ENCODE measurements at places on chromosomes 12 and 14.
A peak's percentile ranks its signal among the peaks of the same experiment; 100 is the strongest.

GRCh38 chr14:100192672-100193416 lies 33.4 kb upstream of the DEGS2 start:
- peak; percentile 100 for DNase-seq

DNA sequence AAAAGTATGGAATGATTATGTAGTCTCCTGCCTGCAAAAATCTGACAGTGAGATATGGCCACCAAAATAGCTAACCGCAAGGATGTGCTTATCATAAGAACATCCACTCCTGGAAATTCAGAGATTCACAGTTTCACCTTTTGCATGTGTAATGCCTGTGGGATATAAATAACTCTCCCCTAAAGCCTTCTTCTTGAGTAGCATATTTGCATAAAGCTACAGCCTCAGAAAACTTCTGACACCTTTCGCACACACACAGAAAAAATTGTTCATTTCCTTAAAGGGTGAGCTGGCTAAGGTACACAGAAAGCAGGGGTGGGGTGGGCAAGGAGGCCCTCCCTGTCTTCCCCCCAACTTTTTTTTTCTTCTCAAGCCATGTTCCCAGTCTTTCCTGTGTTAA lies 3.1 kb upstream of the IGF1 start:
- DNase-seq = no peak

- DNase-seq = no peak
Measured at GRCh38 chr12:104749545-104749944, 208.5 kb downstream of the SLC41A2 start.

GRCh38 chr12:131634037-131634436 lies 76.9 kb upstream of the SFSWAP start:
- DNase-seq = no peak

DNA sequence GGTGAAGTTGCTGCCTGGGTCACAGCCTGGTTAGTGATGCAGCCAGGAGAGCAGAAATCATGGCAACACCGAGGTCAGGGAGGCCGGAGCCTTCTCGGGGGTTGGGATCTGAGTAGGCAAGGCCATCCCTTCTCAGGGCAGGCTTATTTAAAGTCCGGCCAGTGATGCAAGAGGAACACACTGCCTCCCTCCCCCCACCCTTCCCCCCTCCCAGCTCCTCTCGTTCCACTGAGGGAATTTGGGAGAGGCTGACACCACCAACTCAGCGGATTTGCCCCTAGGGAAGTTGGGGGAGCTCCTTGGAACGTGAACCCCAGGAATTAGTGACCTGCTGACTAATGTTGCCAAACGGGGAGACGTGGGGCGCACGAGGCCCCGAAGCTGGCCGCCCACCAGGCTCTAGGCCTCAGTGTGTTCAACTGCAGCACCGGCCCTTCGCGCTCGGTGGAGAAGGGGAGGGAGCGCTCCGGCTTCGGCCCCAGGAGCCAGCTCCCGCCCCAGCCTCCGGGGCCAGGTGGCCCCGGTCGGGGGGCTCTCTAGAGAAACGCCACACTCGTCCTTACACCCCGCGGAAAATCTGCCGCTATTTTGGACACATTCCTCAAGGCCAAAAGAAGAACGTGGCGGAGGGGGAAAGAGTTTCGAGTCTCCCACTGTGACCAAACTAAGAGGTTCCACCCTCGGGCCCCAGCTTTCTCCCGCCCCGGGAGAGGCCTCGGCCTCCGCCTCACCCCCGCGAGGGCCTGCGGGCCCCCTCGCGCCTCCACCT lies 1.6 kb downstream of the CTDSP2 start:
- DNase-seq = peak; percentile 48

GRCh38 chr12:89960011-89960507 lies 251.4 kb upstream of the ATP2B1 start:
- DNase-seq = no peak

- DNase-seq = no peak
Measured at GRCh38 chr12:52949413-52950331, 754 bp downstream of the KRT18 start.

DNA sequence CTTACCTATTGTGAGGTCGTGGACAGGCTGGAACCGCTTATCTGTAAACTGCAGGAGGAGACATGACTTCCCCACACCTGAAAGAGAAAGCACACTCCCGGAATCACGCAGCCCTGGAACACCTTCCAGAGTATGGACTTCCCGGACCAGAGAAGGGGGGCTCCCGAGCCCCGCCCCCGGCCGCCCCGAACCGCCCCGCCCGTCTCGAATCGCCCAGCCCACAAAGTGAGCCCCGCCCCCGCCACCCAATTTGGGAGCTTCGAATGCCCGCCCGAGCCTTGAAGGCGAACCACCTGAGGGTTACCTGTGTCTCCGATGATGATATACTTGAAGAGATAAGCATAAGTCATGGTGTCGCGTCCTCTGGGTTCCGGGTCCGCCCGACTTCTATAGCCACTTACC lies 235 bp downstream of the RAB2B start:
- peak; percentile 87 for DNase-seq

GRCh38 chr12:121114019-121114639 lies 18.5 kb upstream of the P2RX7 start:
- DNase-seq = no peak

Data from CD4-positive, alpha-beta T cell treated with Interleukin-6 for 4 hours (primary cell).